ENCODE measurements at places on chromosomes 5 and 9. TPM values are rescaled to one million over a fixed set of nuclear protein-coding genes. Genes with fewer than 3 reads are reported as not detected.
A peak's percentile ranks its signal among the peaks of the same experiment; 100 is the strongest.

DNA sequence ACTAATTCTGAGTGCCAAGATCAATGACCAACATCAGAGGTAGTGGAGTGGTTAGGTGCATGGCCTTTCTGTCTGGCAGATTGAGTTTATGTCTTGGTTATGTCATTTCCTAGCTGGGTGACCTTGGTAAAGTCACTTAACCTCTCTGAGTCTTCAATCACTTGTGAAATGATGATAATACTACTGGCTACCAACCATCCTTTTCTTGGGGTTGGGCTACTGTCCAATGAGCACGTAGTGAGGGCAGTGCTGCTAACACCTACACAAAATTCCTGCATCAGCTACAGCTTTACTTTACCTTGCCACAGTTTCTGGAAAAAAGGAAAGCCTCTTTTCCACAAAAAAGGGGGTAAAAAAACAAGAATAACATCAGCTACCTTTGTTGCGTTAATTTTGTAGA is 12.4 kb downstream of the IL12B start:
- no peak for DNase-seq
- no peaks in the 10 kb centered on the region for H3K36me3 ChIP-seq
- no peaks in the 10 kb centered on the region for H3K4me1 ChIP-seq
- no peak overlapping the region for H3K27ac ChIP-seq

DNA sequence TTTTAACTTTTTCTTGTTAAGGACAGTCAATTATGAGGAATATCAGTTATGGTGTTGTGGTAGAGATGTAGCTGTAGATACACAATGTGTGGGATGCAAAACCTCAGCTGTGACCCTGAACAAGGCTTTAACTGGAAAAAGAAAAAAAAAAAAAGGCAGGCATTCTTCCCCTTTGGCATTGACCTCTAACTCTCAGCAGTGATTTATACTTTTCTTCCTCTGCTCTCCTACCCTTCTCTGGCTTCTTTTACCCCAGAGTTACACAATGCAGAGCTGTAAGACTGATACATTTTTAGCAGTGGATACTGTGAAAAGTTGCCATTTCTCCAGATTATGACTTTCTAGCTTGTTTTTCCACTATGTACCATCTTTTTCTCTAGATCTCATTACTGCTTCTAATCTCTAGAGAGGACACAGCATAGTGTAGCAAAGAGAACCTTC is 2.0 kb downstream of the CTNNAL1 start:
- no peaks in the 10 kb centered on the region for H3K27me3 ChIP-seq
- H3K36me3 ChIP-seq = no peaks in the 10 kb centered on the region
- DNase-seq = no peak
- peak overlapping the region; percentile 89 for H3K27ac ChIP-seq

- H3K27ac ChIP-seq = no peak overlapping the region
These were observed 178.3 kb downstream of the CAVIN4 start for GRCh38 chr9:100756217-100756616.

- H3K36me3 ChIP-seq = no peaks in the 10 kb centered on the region
- no peaks in the 10 kb centered on the region for H3K27me3 ChIP-seq
- H3K4me3 ChIP-seq = no peak overlapping the region
- H3K4me1 ChIP-seq = peaks cover 13% of the 10 kb centered on the region
- no peak overlapping the region for H3K27ac ChIP-seq
These were observed 82.0 kb upstream of the ITGA1 start for GRCh38 chr5:52705720-52706119.

GRCh38 chr5:102231693-102232619 is 64.1 kb downstream of the SLCO4C1 start:
- peak overlapping the region; percentile 49 for H3K27ac ChIP-seq
- H3K4me1 ChIP-seq = no peaks in the 10 kb centered on the region
- H3K36me3 ChIP-seq = no peaks in the 10 kb centered on the region
- no peak for DNase-seq
- H3K27me3 ChIP-seq = no peaks in the 10 kb centered on the region

DNA sequence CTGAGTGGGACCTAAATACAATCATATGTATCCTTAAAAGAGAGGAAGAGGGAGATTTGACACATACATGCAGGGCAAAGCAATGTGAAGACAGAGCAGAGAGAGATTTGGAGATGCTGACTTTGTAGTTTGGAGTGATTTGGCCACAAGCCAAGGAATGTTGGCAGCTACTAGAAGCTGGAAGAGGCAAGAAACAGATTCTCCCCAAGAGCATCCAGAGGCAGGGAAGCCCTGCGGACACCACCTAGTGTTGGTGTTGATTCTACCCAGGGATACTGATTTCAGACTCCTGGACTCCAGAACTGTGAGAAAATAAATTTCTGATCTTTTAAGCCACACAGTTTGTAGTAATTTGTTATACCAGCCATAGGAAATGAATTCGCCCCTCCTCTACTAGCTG is 64.9 kb upstream of the OSMR start:
- H3K4me1 ChIP-seq = peaks cover 35% of the 10 kb centered on the region
- no peak for DNase-seq
- no peak overlapping the region for H3K27ac ChIP-seq
- H3K27me3 ChIP-seq = no peaks in the 10 kb centered on the region

- no peaks in the 10 kb centered on the region for H3K4me1 ChIP-seq
- H3K4me3 ChIP-seq = no peak overlapping the region
- H3K36me3 ChIP-seq = no peaks in the 10 kb centered on the region
- H3K27ac ChIP-seq = no peak overlapping the region
These were observed 134.9 kb upstream of the ADCY2 start for GRCh38 chr5:7261049-7261448.

- H3K27ac ChIP-seq = no peak overlapping the region
- no peak for DNase-seq
- no peak overlapping the region for H3K4me3 ChIP-seq
These were observed 106.1 kb downstream of the UBAP2 start for GRCh38 chr9:33942471-33943083.

DNA sequence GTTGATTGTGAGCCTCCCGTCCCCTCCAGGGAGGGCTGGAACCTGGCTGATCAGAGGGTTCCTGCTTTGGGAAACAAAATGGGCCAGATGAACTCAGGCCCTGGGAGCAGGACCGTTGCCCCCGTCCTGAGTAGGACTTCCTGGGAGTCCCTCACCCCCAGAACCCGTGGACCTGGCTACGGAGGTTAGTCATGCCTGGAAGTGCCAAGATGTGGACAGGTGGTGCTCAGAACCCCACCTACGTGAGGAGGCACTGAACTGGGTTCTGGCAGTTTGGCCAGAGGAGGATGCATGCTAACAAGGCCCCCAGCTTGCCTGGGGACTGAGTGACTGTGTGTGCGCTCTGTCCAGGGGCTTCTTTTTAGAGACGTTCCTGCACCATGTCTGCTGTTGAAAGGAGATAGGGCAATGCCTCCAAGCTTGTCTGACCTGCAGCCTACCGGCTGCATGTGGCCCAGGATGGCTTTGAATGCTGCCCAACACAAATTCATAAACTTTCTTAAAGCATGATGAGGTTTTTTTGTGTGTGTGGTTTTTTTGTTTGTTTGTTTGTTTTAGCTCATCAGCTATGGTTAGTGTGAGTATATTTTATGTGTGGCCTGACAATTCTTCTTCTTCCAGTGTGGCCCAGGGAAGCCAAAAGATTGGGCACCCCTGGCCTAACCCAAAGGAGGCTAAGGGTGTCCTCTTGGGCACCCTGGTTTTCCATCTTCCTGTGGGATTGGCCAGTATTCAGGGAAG is 1.8 kb upstream of the DAB2IP start:
- H3K4me3 ChIP-seq = no peak overlapping the region
- H3K27ac ChIP-seq = no peak overlapping the region
- peaks cover 36% of the 10 kb centered on the region for H3K4me1 ChIP-seq
- DNase-seq = no peak
- no peaks in the 10 kb centered on the region for H3K27me3 ChIP-seq

DNA sequence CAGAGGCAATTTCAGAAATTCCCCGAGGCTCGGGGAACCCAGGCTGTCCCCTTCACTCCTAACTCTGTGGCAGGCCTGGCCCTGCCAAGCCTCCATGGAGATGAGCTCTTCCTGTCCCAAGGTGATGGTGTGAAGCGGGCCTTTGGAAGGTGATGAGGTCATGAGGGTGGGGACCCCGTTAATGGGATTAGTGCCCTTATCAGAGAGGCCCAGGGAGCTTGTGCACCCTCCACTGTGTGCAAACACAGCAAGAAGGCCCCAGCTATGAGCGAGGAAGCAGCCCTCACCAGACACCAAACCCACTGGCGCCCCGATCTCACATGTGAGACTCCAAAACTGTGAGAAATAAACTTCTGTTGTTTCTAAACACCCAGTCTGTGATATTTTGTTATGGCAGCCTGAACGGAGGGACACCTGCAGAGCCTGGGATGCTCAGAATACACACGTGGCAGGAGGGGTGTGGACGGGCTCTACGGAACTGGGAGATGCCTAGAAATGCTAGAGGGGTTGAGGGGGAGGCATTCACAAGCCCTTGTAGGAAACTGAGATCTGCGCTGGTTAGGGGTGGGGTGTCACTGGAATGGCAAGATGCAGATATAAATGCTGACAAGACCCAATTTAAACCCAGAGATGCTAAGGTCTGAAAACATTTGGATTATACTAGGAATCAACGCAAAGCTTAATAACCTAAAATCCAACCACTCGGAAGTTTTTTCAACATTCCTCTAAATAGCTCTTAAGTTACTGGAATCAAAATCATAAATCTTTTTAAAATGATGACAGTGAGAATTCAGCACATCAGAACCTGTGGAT is 46.9 kb downstream of the ADAMTS2 start:
- H3K4me3 ChIP-seq = no peak overlapping the region
- H3K27ac ChIP-seq = no peak overlapping the region
- no peaks in the 10 kb centered on the region for H3K4me1 ChIP-seq
- DNase-seq = peak; percentile 45

- no peak overlapping the region for H3K4me3 ChIP-seq
- no peaks in the 10 kb centered on the region for H3K36me3 ChIP-seq
- H3K4me1 ChIP-seq = no peaks in the 10 kb centered on the region
- no peak overlapping the region for H3K27ac ChIP-seq
- no peaks in the 10 kb centered on the region for H3K27me3 ChIP-seq
- no peak for DNase-seq
These were observed 25.1 kb downstream of the PARP8 start for GRCh38 chr5:50691399-50692016.

DNA sequence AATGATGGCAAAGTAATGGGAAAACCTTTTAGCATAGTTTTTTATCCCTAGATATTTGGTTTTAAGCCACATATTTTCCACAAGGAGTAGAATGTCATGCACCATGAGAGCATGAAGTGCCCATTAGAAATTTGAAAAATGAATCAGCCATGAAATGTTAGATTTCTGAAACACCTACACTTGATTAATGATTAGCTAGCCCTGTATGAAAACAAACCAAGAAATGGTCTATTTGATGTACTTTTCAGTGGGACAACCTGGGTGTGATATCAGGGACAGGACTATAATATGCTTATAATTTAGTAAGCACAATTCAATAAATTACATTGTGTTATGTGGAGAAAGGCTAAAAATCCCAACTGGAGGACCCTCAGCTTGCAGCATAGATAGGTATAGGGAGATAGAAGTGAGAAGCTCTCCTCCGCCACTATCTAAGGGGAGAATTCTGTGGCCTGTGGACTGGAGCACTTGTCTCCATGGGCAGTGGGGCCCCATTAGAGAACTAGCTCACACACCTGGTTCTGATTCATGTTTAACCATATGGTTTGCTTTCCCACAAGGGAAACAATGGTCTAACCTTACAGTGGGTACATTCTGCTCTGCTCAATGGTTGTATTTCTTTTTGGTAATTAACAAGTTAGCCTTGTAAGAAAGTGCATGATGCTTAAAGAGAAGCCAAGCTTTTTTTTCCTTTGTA is 35.2 kb downstream of the NUP214 start:
- no peaks in the 10 kb centered on the region for H3K4me1 ChIP-seq
- DNase-seq = no peak
- peaks cover 97% of the 10 kb centered on the region for H3K36me3 ChIP-seq

DNA sequence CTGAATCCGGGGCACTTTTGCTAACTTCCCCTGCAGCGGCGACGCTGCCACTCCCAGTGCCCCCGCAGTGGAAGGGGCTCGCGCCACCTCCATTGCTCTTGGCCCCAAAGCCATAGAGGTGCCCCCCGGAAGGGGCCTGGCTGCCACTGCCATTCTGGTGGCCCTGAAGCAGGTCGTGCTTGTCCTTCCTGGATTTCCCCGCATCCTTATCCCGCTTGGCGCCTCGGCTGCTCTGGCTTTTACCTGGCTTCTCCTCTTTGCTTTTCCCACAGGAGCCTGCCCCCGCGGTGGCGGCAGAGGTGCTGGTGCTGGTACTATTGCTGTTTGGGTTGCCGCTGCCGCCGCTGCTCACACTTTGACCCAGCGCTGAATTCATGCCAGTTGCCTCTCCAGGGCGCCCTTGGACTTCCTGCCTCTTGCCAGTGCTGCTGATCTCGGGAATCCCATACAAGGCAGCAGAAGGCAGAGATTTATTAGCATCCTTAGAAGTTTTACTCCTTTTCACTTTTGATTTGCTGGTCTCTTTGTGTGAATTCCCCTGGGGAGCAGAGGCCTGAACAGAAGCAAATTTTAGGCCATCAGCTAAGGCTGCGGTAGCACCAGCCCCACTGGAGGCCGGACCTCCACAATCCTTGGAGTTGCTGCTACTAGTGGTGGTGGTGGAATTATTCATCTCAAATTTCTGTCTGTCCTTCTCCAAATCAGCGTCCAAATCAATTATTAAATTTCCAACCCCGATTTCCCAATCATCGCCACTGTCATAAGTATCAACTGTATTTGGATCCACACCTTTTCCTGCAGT is 2.1 kb downstream of the ZNF608 start:
- H3K36me3 ChIP-seq = no peaks in the 10 kb centered on the region
- DNase-seq = peak; percentile 78
- H3K27ac ChIP-seq = peak overlapping the region; percentile 91
- peak overlapping the region; percentile 70 for H3K4me3 ChIP-seq
- no peaks in the 10 kb centered on the region for H3K27me3 ChIP-seq
- peaks cover 9% of the 10 kb centered on the region for H3K4me1 ChIP-seq

DNA sequence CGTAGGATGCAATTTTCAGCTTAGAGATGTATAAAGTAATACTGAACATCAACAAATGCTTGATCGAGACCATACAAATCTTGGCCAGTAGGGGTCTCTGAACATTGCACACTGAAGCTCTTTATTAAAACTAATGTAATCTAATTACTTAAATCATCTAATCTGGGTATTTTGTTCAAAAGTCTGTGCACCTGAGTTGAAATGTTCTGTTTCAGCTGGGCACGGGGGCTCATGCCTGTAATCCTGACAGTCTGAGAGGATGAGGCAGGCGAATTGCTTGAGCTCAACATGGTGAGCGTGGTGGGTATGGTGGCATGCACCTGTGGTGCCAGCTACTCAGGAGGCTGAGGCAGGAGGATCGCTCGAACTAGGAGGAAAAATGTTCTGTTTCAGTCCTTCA is 41.0 kb downstream of the ESM1 start:
- no peak overlapping the region for H3K27ac ChIP-seq
- no peak overlapping the region for H3K4me3 ChIP-seq
- no peak for DNase-seq
- H3K27me3 ChIP-seq = peaks cover 5% of the 10 kb centered on the region
- no peaks in the 10 kb centered on the region for H3K4me1 ChIP-seq

DNA sequence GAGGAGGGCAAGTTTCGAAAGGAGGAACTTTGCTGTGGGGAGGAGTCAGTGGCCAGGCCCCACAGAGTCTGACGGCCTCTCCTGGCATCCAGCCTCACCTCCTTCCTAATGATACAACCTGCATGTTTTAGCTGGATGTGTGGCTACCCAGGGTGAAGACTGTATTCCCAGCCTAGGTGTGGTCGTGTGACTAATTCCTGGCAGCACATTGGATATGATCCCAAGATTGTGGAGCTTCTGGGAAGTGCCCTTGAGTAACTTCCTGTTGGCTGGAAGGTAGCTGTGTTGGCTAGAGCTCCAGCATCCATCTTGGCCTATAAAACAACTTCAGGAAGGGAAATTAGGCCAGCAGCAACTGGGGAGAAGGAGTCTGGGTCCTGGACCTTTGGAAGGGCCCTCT is 19.0 kb upstream of the LPCAT1 start:
- H3K36me3 ChIP-seq = no peaks in the 10 kb centered on the region
- peak; percentile 86 for DNase-seq

Gene SARDH
- total RNA-seq = 6.8 TPM

Gene ENHO
- total RNA-seq = 0.61 TPM

Gene HOMER1
- total RNA-seq = 7.4 TPM

Gene DRD1
- total RNA-seq = 0.58 TPM

Gene GLRX
- 88.4 TPM for total RNA-seq

Gene CARD19
- total RNA-seq = 31.8 TPM

Gene TRMO
- total RNA-seq = 17.3 TPM
